ENCODE measurements at places on chromosomes 3 and 15. TPM values are rescaled to one million over a fixed set of nuclear protein-coding genes. Genes with fewer than 3 reads are reported as not detected.

- DNase-seq: no peak
Observed at GRCh38 chr3:115549071-115549470, 74.2 kb upstream of the GAP43 start.

GRCh38 chr3:54086652-54087405 lies 35.5 kb upstream of the CACNA2D3 start:
- DNase-seq: no peak

The NOP10 gene
- total RNA-seq: 421 TPM

The TMEM108 gene
- total RNA-seq: 0.27 TPM

The SLC9C1 gene
- not detected for total RNA-seq

The HIGD2B gene
- not detected for total RNA-seq

GRCh38 chr15:34828145-34828911 lies 33.0 kb upstream of the ACTC1 start:
- no peak for DNase-seq

DNA sequence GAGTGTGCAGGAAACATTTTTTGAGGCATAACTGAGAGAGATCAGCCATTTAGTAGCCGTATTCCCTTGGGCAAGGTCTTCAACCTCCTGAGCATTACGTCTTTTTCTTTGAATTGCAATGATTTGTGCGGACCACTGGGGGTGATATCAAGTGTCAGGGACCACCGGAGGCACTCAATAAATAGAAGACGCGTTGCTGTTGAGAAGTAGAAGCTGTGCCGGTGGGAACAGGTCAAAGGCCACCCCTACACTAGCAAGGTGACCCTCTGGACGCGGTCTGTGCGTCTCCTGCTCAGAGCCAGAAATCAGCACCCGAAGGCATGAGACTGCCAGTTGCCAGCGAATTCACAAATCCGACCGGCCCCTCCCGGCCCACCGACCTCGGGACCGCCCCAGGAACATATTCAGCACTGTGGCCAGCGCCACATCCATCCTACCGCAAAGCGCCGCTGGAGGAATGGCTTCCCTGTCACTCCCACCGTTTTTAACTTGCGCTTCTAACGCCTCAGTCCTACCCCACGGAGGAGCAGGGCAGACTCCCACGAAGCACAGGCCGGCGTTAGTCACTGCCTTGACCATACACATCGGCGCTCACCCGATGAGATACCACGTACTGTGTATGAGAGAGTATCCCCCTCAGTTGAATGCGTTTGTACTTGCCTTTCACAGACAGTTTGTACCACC lies 1.4 kb upstream of the GHSR start:
- peak; percentile 35 for DNase-seq

GRCh38 chr3:133258358-133258757 lies 141.5 kb upstream of the BFSP2 start:
- peak; percentile 73 for DNase-seq

The TMIE gene
- not detected for total RNA-seq

DNA sequence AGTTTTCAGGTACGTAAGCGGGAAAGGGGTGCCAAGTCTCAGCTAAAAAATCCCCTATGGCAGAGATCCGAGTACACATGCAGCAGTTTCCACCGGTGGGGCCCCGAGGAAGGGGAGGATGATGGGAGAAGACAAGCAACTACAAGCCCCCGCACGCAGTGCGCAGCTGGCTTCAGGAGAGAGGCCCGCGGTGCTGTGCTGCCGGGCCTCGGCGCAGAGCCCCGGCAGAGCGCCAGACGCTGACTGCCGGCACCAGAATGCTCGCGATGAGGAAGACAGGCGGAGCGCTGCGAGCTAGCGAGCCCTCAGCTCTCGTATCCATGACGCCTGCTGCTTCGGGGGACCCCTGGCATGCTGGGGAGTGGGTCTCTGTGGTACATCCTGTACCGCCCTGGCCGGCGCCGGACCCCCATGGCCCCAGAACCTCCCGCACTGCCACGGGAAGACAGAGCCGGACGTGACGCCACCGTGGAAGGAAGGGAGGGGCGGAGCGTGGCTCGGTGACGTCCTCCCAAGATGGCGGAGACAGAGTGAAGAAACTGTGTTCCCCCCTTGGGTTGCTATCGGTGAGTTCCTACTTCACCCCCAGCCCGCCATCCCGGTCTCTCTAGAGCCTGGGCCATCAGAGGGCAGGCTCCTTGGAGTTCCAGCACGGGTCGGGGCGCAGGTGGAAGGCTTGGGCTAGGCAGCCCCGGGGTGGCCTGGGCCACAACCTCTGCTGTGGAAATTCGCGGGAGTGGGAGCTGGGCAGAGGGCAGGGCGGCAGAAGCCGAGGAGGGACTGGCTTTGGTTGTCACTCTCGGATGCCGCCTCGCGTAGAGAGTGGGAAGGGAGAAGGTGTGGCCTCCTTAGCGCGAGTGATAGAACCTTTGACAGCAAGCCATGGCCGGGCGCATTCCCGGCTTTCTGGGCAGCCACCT lies at the start of gene MYNN:
TSS of gene MYNN (plus strand) at position 500 of the 920 bp plus-strand sequence. CDS start 900 bp downstream, outside the sequence.
- peak; percentile 91 for DNase-seq

- no peak for DNase-seq
Observed at GRCh38 chr15:63038926-63039673, 3.4 kb upstream of the TPM1 start.

DNA sequence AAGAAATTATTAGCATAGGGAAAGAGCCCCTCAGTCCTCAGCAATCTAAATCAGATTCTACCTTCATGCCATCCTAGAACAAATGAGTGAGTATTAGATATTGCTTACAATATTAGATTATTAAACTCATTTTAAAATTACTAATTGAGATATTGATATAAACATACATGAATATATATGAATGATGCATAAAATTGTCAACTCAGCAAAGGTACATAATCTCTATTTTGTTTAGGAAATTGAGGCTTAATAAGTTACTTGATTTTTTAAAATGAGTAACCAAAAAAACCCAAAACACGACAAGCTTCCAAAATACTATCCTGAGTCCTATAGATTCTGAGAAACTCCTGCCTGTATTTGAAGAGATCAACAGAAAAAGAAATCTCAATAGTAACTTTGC lies 297.7 kb upstream of the TMCO5A start:
- no peak for DNase-seq

DNA sequence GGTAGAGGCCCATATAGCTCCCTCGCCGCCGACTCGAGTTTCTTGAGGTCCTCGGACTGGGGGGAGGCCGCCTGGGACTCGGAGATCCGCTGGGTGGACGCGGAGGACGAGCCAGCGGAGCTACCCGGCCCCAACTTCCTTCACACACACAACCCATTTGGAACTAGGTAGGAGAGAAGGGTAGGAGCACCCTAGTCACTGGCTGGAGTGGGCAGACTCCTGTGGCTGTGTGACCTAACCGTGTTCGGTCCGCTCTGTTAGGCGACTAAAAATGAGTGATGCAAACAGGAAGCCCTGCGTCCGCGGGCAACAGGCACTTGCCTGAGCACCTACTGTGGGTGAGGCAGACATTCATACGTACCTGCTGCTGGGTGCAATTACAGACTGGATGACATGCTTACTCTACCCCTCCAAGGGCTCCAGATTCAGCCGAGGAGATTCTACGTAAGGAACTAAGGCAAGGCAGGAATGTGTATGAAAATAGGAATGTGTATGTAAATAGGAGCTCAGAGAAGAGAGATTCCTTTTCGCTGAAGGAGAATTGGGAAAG lies 4.6 kb upstream of the SIN3A start:
- peak; percentile 59 for DNase-seq

GRCh38 chr15:93366387-93367100 lies 277.5 kb upstream of the RGMA start:
- DNase-seq: no peak

The NDUFB5 gene
- total RNA-seq: 244 TPM

The ZIC1 gene
- total RNA-seq: not detected

DNA sequence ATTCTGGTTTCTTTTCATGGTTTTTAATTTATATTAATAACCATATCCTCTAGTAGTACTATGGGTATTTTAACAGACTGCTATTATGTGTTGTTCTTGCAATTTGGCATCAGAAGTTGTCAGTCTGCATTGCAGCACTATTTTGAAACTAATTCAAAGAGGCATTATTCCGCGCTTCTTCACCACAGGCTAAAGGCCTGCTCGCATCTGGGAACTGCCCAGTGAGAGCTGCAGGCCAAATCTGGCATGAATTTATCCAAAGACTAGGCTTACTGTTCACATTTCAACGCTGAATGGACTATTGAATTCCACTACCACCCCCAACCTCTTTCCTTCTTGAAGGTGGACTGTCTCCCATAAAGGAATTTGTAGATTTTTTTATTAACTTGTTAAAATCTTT lies 310.4 kb upstream of the NR2F2 start:
- no peak for DNase-seq

The CHDH gene
- total RNA-seq: not detected

GRCh38 chr3:100226712-100227429 lies 33.9 kb upstream of the TBC1D23 start:
- DNase-seq: peak; percentile 71

DNA sequence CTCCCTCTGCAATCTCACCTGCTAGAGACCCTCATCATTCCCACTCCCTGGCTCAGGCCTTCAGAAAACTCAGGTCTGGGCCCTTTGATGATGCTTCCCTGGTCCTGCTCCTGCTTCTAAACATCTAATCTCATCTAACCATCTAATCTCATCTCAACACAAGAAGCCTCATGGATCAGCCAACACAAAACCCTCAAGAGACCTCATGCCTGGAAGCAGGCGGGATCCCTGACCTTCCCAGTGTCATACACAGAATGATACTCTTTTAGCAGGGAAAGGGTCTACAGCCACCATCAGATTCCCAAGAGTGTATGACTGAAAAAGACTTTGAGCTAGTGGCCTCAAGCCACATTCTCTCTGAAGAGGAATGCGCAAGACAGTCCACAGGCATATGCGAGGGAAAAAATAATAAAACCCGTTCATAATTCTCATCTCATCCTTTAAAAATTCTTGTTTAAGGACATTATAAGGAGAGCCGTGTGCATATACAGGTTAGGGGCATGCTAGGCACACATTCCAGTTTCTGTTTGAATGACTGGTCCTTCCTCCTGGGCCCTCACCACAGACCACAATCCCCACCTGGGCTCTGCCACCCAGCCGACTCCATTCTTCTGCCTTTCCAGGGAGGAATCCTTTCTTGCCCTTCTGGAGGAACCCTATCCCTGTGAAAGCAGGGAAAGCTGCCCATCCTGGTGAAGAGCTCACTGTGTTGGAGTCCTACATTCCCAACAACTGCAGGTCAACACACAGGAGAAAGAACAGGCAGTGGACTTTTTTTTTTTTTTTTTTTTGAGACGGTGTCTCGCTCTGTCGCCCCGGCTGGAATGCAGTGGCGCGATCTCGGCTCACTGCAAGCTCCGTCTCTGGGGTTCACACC lies 2.2 kb downstream of the ZXDC start:
- DNase-seq: no peak

- no peak for DNase-seq
Observed at GRCh38 chr3:47611576-47611975, 32.9 kb upstream of the CSPG5 start.

GRCh38 chr3:141094790-141095545 lies 43.8 kb downstream of the SPSB4 start:
- no peak for DNase-seq

- DNase-seq: no peak
Observed at GRCh38 chr15:93861956-93862741, 369.2 kb upstream of the MCTP2 start.

- DNase-seq: no peak
Observed at GRCh38 chr15:99631255-99631654, 65.5 kb downstream of the MEF2A start.

DNA sequence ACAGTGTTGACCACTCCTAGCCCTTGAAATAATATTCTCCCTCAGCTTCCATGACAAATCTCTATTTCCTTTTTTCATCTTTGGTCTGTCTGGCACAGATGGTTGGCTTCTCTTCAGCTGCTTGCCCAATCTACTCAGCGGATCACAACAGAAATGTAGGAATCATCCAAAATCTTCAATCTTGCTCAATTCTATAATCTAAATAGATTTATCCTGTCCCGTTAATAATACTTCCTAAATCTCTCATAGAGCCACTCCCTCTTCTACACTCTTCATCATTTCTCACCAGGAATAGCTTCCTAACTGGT lies 3.8 kb downstream of the PEAK1 start:
- DNase-seq: no peak

DNA sequence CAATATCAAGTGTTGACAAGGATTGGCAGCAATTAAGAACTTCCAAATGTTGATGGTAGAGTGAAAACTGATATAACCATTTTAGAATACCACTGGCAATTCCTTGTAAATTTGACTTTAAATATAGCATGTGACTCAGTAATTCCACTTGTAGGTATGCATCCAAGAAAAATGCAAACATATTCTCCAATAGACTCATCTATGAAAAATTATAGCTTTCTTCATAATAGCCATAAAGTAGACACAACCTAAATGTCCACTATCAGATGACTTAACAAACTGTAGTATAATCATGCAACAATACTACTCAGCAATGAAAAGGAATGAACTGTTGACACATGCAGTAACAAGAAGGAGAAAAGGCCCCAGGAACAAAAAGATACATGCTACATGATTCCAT lies 988.1 kb downstream of the FHIT start:
- DNase-seq: no peak

The IQCF5 gene
- total RNA-seq: not detected

- DNase-seq: no peak
Observed at GRCh38 chr3:86257955-86258641, 732.9 kb downstream of the VGLL3 start.

DNA sequence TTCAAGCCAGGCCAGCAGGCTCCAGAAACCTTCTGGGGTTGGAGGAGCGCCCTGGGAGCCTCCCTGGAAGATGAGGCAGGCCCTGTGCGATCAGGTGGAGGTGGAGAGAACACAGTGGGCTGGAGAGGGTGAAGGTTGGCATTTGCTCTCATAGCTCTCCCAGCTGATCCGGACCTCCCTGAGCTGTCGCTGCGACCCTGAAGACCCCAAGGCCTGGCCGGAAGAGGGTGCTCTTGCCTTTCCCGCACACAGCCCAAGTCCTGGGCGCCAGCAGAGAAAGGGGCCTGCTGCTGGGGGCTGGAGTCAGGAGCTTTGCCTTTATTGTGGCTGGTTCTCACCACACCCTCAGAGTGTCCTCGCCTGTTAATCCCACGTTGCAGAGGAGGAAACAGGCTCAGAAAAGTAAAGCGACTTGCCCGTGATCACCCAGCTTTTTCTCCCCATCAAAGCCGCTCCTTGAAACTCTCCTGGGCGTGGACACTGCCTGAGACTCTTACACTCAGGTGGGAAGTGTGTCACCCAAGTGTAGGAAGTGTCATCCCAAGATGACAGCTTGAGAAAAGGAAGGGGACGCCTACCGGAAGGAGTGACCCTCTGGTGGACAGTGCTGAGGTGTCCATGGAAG lies 8.6 kb upstream of the RPL29 start:
- peak; percentile 65 for DNase-seq

DNA sequence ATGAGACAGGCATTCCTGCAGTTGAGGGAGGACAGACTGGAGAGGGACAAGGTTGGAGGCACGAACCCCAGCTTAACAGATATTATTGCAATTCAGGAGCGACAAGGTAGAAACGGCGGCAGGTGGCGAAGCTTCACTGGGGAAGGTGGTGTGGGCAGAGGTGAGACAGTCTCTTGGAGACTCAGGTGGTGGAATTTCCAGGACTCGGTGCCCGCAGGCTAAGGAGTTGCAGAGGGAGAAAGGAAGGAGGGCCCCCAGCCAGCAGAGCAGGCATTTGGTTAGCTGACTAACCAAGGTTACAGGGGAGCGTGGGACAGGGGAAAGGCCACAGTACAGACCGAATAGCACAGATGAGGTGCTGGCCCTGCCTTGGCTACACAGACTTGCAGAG lies 3.0 kb downstream of the FAM174B start:
- no peak for DNase-seq

The APBA2 gene
- total RNA-seq: 50.8 TPM

GRCh38 chr3:13629644-13630043 lies 80.7 kb downstream of the FBLN2 start:
- no peak for DNase-seq

The ZNF660 gene
- 0.60 TPM for total RNA-seq

GRCh38 chr15:101689901-101690300 lies 34.4 kb downstream of the TARS3 start:
- peak; percentile 74 for DNase-seq

GRCh38 chr15:73631915-73632669 lies 1.1 kb downstream of the NPTN start:
- peak; percentile 65 for DNase-seq

Measured in HT1080 (cell line).